ENCODE measurements at places on chromosomes 1 and 21.
A peak's percentile ranks its signal among the peaks of the same experiment; 100 is the strongest.

GRCh38 chr1:13950637-13951036 is 250.6 kb downstream of the PRDM2 start:
- DNase-seq: no peak

DNA sequence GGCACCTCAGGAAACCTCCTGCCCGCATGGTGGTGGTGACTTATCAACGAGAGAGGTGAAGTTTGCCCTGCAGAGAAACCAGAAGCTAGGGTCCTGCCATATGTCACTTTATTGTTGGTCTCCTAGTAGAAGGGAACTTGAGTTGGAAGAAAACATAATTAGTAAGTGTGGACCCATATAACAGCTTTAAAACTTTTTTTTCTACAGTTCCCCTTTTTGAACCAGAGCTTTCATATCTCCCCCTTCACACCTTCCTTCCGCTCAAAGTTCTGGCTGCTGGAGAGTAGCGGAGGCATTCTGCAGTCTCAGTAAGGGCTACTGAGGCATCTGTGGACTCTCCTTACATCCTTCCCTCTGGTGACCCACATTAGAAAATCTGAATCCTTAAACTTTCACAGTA is 48.9 kb downstream of the PHC2 start:
- DNase-seq: peak; percentile 60

DNA sequence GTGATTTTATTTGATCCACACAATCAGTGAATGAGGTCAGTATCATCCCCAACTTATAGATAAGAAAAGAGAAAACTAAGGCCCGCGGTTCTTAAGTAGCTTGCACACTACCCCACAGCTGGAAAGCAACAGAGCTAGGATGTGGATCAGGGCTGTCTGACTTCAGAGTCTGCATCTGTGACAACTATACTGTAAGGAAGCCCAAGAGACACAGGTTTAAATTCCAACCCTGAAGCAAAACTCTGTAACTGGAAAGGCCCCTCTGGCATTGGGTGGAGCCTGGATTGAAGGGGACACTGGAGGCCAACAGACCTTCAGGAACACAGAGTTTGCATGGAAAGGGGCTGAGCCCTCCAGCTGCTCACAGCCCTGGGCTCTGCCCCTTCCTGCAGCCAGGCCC is 40.2 kb downstream of the LGR6 start:
- DNase-seq: no peak

GRCh38 chr1:158039380-158039779 is 45.9 kb downstream of the KIRREL1 start:
- DNase-seq: no peak

DNA sequence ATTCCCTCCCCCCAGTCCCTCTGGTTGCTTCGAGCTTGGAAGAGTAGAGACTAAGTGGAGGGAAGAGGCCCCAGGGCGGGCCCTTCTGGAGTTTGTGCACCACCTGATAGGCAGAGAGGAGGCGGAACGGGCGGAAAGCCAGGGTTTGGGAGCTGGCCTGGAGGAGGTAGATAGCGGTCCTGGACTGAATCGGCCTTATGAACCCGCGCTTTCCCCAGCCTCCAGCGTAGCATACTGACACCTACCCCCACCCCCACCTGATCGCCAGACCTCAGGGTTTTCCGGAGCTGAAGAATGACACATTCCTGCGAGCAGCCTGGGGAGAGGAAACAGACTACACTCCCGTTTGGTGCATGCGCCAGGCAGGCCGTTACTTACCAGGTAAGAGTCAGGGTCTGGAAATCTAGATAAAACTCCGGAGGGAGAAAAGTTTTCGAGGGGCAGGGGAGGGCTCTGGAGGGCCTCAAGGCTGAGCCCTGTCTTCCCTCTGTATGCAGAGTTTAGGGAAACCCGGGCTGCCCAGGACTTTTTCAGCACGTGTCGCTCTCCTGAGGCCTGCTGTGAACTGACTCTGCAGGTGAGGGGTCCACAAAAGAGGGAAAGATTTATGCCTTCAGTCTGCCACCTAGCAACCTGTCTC is 705 bp downstream of the UROD start:
- peak; percentile 72 for DNase-seq

- DNase-seq: no peak
Observed at GRCh38 chr1:30041741-30042437, 681.5 kb downstream of the MATN1 start.

GRCh38 chr1:109971559-109971958 is 13.0 kb upstream of the AHCYL1 start:
- DNase-seq: no peak

- DNase-seq: no peak
Observed at GRCh38 chr1:53620061-53620855, 118.7 kb downstream of the GLIS1 start.

DNA sequence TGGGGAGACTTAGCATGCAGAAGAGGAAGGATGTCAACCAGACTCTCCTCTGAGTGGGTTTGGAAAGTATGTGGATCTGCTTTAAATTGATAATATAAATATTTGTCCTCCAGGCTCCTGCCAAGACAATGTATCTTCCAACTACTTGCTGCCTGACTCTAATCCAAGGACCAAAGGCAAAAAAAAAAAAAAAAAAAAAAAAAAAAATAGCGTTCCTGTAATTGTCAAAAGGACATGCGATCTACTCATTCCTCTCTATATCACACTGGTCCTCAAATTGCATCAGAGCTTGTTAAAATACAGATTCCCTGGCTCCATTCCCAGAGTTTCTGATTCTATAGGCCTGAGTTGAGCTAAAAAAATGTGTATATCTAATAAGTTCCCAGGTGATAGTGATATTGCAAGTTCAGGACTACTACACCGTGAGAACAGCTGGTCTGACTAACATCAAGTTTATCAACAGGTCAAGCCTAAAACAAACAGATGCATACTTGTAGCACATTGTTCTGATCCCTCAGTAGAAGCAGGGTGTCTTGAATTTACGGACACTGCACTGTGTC is 141.3 kb downstream of the TNR start:
- no peak for DNase-seq

DNA sequence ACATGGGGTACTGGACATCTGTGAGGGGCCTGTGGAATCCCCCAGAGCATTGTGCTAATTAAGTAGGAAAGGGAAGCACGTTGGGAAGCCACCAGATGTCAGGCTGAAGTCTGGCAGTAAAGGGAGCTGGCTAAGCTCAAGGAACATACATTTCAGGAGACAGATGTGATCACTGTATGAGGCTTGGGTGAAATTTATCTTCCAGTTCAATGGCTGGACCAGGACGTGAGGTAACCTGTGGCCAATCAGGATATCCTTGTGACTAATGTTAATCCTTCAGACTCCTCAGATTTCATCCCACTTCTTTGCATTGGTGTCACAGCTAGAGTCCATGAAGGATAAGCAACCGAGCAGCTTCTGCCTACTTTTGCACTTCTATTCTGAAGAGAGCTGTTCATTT is 110.2 kb upstream of the APP start:
- DNase-seq: no peak

DNA sequence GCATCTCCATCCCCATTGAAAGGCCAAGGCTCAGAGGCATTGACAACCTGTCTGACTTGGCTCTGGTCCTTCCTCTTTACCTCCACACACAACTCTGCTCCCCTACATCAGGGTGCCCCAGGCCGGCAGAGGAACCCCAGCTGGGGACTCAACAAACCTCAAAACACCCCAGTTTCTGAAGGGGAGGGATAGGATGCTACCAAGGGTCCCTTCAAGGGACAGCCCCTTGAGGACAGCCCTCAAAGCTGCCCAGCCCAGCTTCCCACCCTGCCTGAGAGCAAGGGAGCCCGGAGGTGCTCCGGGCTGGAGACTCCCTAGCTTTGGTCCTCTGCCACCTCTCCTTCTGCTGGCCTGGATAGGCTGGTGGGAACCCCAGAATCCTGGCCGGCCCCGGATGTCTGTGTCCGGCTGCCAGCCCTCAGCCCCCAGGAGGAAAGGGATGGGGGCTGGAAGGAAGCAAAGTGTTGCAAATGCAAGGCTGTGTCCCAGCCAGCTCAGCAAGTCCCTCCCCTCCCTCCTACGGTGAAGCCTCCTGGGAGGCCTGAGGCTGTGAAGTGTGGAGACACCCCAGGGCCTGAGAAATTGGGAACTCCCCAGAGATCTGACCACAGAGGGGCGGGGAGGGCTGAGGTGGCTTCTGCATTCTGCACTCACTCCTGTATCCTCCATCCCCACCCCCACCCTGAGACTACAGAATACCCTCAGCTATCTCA is 1.1 kb upstream of the MARCKSL1 start:
- DNase-seq: peak; percentile 67

DNA sequence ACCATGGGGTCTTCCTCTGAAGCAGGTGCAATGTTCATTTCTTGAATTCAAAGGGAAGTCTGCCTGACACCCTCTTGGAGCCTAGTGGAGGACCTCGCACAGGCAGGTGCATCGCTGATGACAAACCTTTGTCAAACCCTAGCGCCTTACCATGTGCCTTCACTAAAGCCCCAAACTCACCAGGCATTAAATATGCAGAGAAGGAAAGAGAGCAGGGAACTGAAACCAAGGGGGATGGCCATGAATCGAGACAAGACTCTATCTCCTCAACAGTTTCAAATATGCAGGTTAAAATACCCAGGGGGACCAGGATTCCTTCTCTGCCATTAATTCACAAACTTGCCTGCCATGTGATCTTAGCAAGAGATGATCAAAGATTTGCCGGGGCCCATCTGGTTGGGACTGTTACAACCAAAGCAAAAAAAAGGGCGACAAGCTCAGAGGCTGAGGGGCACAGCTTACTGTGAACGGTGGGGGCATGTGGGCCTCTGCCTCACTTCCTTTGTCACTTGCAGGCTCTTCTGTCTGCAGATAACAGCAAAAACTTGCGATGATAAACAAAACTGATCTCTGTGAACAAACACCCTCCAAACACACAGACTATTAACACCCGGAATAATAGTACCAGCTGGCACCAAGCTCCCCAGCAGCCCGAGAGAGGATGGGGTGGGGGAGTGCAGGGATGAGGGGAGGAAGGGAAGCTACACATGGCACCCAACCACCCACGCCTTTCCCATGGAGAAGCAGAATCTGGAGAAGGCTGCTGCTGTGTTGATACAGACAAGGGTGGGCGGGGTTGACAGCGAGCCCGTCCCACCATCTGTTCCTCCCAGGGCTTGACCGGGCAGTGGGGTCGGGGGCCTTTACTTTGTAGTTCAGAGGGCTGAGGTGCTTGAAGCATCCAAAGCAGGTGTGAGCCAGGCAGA is 33.9 kb downstream of the TMEM63A start:
- DNase-seq: no peak

DNA sequence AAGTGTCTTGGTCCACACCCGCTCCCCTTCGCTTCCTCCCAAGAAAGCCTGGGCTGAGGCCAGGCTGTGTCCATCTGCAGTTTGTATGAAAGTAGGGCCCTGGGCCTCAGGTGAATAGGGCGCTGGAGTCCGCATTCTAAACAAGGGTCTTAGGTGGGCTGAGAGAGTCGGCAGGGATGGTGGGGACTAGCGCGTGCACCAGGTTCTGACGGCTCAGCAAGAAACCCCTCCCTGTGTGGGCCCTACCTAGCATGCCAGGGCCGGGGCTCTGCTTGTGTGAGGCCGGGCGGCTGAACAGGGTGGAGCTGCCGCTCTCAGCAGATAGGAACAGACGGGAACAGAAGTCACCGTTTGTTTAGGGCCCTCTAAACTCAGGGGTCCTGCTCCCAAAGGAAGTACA is 1.7 kb downstream of the ACTRT2 start:
- DNase-seq: no peak

DNA sequence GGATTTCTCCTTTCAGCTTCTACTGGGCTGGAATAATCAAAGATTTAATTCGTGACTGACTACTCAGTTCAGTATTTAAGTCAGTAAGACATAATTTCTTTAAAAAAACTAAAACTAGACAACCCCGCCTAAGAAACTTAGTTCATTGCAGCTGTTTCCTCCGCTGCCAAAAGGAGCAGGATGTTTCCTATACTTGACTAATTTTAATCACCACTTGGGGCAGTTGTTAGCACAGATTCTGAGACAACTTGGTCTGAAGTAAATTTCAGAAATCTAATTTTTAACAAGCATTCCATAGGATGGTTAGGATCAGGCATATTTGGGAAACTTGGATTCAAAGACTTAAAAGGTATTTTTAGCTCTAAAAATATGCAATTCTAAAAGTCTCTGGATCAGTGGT is 34.0 kb downstream of the EPRS1 start:
- no peak for DNase-seq
